KBM-7 (cell line): ENCODE measurements at places on chromosomes 12 and 14.

GRCh38 chr14:72562300-72562699 is 331.6 kb downstream of the DPF3 start:
- no peak for DNase-seq

DNA sequence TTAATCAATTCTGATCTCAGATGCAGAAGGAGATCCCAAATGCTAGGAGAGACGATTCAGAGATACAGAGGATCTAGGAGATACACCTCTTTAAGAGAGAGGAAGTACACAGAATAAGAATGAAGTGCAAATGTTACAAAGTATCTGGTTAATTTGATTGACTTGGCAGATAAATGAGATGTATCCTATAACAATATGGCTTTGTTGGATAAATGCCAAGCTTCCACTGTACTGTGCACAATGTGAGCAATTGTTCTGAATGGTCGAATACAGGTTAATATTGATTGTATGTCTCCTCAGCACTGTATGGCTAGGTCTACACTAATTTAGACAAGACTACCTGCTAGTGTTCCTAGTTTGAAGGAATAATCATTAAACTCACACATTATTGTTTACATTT is 119.6 kb upstream of the PTPRB start:
- no peak for DNase-seq

DNA sequence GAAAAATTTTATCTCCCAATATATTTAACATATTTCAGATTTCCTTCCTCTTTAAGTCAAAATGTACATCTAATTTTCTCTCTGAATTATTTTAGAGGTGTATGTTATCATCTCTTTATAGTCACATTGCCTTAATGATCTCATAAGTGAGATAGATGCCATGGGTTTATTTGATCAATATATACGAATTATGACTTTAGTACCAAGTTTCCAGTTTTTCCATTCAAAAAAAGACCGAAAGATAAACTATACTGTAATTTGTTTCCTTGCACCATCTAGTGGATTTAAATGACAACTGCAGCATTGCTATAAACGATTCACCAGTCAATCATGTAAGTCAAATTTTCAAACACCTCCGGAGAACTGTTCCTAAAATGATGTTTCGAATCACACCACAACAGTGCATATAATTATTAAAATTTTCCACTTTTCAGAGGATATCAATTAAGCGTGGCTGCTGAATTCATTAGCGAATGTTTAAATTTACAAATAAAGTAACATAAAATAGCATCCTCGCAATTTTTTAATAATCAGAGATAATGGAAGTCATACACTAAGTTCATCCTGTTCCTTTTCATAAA is 419 bp upstream of the ATXN7L3B start:
- DNase-seq, result peak; percentile 72

- DNase-seq, result no peak
These were observed 17.4 kb upstream of the CHFR start for GRCh38 chr12:132904718-132905328.

- DNase-seq, result no peak
These were observed 493.4 kb upstream of the TMEM132C start for GRCh38 chr12:127773520-127773919.

- no peak for DNase-seq
These were observed 464.8 kb upstream of the RGS6 start for GRCh38 chr14:71467361-71467811.

DNA sequence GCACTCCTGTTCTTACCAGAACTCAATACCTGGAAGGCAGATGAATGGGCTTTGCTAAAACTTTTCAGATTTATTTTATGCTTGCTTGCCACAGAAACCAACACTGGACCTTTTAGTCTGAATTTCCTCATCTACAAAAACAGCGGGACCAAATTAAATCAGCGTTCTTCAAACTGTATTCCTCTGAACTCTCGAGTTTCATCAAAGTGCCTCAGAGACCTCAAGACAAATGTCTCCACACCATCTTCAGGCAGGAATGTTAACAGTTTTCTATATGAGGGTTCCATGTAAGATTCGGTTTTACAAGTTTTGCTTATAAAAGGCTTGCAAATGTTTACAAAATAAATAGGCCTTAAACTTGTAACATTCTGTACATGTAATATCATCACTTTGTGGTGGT is 74.6 kb downstream of the MED13L start:
- no peak for DNase-seq

- no peak for DNase-seq
These were observed 20.3 kb upstream of the LMNTD1 start for GRCh38 chr12:25573346-25573745.

DNA sequence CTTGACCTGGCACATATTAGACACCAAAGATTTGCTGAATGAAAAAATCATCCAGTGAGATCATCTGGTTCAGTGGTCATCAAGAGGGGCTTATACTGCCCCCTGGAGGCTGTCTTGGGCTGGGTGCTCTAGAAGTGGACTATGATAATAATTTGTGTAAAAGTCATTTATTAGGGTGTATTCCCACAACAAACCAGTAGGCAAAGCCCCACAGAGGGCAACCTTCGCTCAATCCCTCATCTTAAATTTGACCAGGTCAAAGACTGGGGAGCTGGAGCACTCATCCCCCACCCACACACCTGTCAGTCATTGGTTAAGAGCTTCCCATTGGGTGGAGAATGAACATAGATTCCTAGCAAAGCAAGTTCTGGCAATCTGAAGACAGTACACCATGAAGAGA is 20.0 kb upstream of the FICD start:
- peak; percentile 47 for DNase-seq

- no peak for DNase-seq
These were observed 28.8 kb downstream of the SEL1L start for GRCh38 chr14:81504864-81505263.

GRCh38 chr12:110253176-110253575 is 27.9 kb upstream of the ATP2A2 start:
- DNase-seq, result no peak

- no peak for DNase-seq
These were observed 119.9 kb downstream of the CACNA1C start for GRCh38 chr12:2172491-2173214.

DNA sequence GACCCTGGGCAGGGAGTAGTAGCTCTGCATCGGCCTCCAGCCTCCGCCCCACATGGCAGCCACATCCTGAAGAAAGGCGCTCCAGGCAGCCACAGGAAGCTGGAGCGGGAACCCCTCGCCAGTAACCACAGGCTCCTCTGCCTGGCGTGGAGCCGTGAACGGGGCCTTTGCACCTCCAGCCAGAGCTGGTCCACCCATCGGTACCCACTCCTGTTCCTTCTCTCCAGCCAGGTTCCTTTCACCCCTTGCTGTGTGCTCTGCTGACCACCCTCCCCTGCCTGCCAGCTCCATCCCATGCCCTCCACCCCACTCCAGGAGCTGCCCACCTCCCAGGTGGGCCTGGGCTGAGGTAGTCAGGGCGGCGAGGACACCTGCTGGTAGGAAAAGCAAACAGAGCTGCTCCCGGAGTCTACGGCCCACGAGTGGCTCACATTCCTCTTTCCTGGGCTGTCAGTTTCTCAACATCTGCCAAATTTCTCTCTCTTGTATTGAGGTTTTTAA is 2.7 kb downstream of the TGFB3 start:
- DNase-seq, result peak; percentile 54

DNA sequence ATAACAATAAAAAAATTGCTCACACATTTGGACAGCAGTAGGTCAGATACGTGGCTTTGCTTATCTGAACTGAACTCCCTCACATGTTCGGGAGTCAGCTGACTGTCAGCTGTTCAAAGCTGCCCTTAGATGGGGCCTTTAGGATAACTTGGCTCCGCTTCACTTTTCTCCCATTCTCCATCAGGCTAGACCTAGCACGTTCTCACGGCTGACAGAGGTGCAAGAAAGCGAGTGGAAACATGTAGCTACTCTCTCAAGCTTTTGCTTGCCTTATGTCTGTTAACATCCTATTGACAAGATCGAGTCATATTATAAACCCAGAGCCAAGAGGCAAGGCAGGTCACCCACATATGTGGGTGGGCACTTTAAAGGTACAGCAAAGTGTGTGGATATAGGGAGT is 112.0 kb upstream of the PDZRN4 start:
- DNase-seq, result no peak

DNA sequence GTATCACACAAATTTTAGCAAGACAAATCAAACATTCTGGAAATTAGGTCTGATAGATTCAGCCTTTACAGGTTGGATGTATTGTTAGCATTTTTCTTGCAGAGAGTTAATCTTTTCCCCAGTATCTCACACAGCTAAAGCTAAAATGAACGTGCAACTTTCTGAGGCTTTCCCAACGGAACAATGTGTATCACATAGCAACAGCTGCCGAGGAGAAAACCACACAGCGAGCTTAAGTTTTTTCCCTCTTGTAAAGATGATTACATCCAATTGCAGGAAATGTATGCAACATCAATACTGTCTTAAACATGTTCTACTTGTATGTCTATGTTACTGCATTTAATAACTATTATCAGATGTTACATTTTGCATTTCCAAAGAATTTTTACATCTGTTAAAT is 182.2 kb downstream of the CCDC59 start:
- no peak for DNase-seq

GRCh38 chr14:95656634-95657033 is 29.6 kb upstream of the TCL1B start:
- no peak for DNase-seq

DNA sequence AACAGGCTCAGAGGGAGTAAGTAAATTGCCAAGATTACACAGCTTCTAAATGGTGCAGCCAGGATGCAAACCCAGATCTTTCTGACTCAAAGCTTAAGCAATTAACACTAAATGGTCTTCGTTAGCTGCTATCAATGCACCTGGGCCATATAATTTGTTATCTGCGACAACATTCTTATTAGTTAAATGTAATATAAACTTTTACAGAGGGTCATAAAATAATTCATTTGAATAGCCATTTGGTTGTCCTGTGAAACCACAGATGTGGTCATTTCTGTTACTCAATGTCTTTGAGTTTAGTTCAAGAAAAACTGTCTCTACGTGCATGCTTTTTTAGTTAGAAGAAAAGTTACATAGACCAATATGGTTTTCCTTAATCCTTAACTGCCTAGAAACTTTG is 22.1 kb upstream of the NAP1L1 start:
- DNase-seq, result no peak

DNA sequence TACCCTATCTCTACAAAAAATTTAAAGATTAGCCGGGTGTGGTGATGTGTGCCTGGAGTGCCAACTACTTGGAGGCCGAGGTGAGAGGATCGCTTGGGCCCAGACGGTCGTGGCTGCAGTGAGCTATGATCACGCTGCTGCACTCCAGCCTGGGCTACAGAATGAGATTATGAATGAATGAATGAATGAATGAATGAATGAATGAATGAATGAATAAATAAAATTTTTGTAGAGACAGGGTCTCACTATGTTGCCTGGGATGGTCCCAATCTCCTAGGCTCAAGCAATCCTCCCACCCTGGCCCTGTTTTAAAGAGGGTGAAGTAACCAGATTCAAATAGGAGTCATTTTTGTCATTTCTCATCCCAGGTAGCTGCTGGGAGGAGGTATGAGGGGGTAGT is 176.2 kb upstream of the HIF1A start:
- no peak for DNase-seq

GRCh38 chr12:104687823-104688573 is 231.2 kb downstream of the CHST11 start:
- peak; percentile 75 for DNase-seq

DNA sequence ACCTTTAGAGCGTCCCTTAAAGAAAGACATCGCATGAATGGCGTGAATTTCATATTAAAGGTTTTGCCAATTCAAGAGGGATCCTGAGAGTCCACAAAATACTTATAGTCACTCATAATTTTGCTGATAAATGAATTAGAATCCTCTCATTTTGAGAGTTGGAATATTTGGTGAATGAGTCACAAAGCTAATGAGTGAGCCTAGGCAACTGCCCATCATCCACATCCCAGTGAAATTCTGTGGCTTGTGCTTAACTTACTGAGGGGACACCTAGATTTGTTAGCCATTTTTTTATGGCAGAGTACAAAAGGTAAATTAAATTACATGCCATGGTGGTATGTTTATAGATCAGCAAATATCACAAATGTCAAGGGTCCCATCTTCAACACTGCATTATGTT is 12.7 kb upstream of the NOXRED1 start:
- DNase-seq, result no peak

DNA sequence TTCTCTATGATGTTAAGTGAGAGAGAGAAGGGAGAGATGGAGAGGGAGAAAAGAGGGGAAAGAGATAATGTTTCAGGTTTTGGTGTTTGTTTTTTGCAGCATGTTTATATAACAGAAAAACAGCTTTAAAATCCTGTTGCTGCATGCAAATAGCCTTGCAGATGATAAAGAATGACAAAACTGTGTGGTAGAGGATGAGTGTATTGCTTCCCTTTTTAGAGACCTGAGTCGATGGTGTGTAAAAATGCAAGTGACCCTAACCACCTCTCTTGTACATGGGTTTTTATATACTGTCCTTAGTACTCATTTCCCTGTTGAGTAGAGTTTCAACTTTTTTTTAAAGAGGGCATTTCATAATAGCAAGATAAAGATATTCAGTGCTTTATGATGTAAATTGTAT is 249.1 kb downstream of the AKAP6 start:
- no peak for DNase-seq

- no peak for DNase-seq
These were observed 430.9 kb downstream of the PCNX1 start for GRCh38 chr14:71338153-71338552.

DNA sequence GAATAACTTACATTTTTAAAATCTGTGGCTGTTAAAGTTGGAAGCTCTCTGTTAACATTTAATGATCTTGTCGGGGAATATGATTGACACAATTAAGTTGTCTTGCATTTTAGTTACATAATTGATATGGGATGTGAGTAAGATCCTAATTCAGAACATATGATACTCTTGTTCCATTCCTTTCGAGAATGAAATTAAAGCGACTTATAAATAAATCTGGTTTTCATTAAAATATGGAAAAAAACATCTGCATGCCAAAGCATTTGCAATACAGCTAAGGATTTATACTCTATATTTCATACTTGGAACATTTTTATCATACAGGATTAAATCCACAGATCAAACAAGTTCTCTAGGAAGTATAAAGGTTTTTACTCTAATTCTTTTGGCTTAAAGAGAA is 52.0 kb downstream of the SLC38A6 start:
- DNase-seq, result no peak

GRCh38 chr12:52369211-52369610 is 1.9 kb upstream of the KRT85 start:
- no peak for DNase-seq

- DNase-seq, result no peak
These were observed 41.5 kb upstream of the LTBP2 start for GRCh38 chr14:74653386-74654138.

GRCh38 chr14:23299211-23299957 is 3.3 kb downstream of the PPP1R3E start:
- DNase-seq, result peak; percentile 26
